Smooth muscle cell of the brain vasculature (primary cell): ENCODE measurements at places on chromosomes 6 and 20.

GRCh38 chr6:168528474-168529095 is 87.6 kb downstream of the SMOC2 start:
- no peak for DNase-seq

GRCh38 chr20:10735195-10735949 is 61.6 kb upstream of the JAG1 start:
- no peak for DNase-seq

DNA sequence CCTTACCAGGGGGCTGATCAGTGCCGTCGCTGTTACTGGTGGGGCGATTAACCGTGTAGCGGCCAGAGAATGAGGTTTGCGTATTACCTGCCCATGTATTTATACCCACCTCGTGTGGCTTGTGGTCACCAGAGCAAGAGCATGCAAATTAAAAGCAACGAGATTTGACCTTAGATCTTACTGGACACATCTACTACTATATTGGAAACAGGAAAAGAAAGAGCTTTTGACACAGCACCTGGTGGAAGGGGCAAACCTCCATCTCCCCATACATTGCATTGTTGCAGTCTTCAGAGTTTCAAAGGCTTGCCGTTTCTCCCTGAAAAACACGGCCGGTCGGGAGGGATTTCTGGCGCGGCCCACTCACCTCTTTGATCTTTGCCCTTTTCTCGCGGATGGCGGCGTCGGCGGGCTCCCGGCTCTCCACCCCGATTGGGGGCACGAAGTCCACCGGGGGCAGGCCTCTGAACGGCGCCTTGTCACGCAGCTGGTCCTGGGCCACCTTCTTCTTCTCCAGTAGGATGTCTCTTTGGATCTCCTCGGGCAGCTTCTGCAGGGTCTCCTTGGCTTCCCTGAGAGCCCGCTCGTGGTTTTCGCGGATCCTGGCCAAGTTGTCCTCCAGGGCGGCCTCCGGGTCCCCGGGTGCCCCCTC is 1.3 kb downstream of the MAN1A1 start:
- no peak for DNase-seq

DNA sequence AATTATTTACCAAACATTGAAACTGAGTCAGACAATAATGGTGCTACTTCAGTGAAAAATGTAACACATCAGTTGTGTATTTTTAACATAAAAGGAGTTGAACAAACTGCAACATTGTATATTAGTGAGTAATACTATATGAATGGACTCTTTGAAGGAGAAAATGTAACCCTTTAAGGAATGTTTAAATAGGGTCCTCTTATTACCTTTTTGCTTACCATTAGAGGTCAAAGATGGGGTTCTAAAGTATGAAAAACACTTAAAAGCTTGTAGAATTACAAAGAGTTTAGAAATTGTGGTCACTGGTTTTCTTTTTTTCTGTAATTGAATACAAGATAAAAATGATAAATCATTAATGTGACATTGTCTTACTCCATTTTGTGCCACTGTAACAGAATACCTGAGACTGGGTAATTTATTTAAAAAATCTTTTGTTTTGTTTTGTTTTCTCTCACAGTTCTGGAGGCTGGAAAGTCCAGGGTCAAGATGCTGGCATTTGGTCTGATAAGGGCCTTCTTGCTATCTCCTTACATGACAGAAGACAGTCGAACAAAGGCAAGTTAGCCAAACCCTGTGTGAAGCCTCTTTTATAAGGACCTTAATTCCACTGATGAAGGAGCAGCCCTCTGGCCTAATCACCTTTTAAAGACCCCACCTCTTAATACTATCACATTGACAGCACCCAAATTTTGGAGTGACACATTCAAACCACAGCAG is 43.2 kb downstream of the SESN1 start:
- no peak for DNase-seq

GRCh38 chr20:64006902-64007301 is 26.0 kb downstream of the PRPF6 start:
- no peak for DNase-seq

- DNase-seq: no peak
These were observed 427.9 kb downstream of the QKI start for GRCh38 chr6:163842467-163842866.

- DNase-seq: no peak
These were observed 27.8 kb upstream of the PREP start for GRCh38 chr6:105430685-105431084.
